ENCODE measurements at places on chromosomes 4 and X.

GRCh38 chr4:109389369-109390114 lies 44.1 kb upstream of the SEC24B start:
- DNase-seq = no peak

GRCh38 chr4:152780267-152780778 lies 569 bp downstream of the ARFIP1 start:
- peak; percentile 29 for DNase-seq

DNA sequence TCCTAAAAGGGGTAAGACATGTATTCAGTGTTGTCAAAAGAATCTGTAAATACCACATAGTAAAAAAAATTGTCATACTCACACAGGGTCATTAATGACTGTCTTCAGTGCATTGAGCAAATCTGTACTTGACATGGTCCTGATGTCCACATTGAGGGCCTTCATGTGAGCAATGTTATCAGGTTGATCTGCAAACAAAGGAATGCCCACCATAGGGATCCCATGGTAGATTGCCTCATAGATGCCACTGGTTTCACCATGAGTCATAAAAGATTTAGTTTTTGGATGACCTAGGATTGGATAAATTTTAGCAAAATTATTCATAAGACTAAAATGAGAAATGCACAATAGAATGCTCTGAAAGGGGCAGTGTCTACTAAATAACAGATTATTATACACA lies 38.1 kb upstream of the UGT2B15 start:
- no peak for DNase-seq

- no peak for DNase-seq
Observed at GRCh38 chrX:20906571-20906970, 467.6 kb upstream of the CNKSR2 start.

GRCh38 chrX:46754586-46755061 lies 4.3 kb downstream of the SLC9A7 start:
- no peak for DNase-seq

GRCh38 chr4:37476256-37476655 lies 209.9 kb downstream of the RELL1 start:
- DNase-seq = no peak

- DNase-seq = no peak
Observed at GRCh38 chrX:15215366-15215765, 54.5 kb downstream of the ASB9 start.

- peak; percentile 38 for DNase-seq
Observed at GRCh38 chrX:111634823-111635729, 45.9 kb upstream of the ALG13 start.

DNA sequence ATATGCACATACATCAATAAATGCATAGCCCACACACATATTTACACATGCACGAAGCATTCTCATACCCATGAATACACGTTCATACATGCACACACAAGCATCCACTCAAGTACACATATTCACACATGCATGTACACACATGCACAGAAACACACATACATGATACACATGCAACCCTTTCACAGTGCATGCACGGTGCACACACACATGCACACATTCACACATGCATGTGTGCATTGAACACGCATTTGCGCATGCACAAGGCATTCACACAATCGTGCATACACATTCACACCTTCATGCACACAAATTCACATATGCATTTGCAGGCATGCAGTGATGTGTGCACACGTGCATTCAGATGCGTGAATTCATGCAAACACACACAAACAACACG lies 324.5 kb downstream of the DHRSX start:
- no peak for DNase-seq

DNA sequence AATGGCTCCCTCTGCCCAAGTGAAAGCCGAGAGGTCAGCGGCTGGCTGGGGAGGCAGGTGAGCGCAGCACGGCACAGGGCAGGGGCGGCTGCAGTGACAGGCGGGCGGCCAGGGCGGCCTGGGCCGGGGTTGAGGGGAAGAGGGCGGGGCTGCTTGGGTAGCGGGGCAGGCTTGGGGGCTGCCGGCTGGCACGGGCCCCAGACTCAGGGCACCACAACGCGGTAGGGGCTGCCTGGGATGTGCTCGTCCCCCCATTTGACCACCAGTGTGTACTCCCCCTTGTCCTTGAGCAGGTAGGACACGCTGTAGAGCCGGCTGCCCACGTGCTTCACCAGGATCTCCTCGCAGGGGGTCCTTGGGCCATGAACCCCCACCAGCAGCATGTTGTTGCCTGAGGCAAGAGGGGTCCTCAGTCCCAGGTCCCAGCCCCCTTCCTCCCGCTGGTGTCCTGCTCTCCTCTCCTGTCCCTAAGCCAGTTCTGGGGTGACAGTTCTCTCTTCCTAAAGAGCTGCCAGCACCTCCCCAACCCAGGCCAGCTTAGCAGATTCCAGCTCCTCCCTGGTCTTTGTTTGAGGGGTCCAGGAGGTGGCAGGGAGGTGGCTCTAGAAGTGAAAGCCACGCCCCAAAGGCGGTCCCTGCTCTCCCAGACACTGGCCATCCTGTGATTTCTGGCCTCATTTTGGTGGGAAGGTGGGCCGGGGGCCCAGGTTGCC lies 25.6 kb downstream of the FLNA start:
- DNase-seq = no peak

GRCh38 chrX:79170476-79171035 lies 26.1 kb downstream of the GPR174 start:
- no peak for DNase-seq

DNA sequence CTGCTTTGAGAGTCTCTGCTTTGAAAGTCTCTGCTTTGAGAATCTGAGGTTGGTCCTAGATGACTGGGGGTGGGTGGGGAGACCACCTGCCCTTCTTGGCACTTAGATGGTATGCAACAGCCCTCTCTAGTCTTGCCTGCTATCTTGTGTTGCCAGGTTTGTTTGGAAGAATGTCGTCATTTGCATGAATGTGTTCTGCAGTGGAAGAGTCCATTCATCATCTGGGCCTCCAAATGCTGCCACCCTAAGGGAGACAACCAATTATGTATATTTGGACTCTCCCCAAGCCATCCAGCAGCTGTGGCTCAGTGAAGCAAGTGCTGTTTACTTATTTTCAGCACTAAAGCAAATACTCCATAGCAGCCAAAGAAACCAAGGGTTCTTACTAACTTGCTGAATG lies 44.6 kb upstream of the TRPC5OS start:
- DNase-seq = no peak

- no peak for DNase-seq
Observed at GRCh38 chrX:3621414-3621813, 92.0 kb downstream of the PRKX start.

GRCh38 chr4:121428721-121429120 lies 47.9 kb upstream of the QRFPR start:
- peak; percentile 18 for DNase-seq

- DNase-seq = no peak
Observed at GRCh38 chr4:1901127-1901526, 29.9 kb downstream of the NSD2 start.

DNA sequence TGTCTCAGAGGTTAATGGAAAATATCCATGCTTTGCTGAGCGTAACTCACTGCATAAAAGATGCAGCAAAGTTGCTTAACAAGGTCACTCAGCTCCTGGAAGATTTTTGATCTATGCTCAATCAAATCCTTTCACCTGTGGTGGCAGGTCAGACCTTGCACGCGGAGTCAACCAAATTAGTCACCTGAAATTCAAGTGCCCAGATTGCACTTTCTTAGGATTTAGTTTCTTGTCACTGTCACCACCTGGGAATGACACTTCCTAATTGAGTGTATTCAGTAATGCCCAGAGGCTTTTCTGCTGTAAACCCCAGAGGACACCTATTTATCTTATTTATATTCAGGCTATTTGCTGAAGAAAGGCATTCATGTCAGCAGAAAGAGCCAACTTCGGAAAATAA lies 215.8 kb upstream of the SMIM31 start:
- DNase-seq = no peak

- no peak for DNase-seq
Observed at GRCh38 chr4:154399259-154399974, 92.2 kb downstream of the DCHS2 start.

DNA sequence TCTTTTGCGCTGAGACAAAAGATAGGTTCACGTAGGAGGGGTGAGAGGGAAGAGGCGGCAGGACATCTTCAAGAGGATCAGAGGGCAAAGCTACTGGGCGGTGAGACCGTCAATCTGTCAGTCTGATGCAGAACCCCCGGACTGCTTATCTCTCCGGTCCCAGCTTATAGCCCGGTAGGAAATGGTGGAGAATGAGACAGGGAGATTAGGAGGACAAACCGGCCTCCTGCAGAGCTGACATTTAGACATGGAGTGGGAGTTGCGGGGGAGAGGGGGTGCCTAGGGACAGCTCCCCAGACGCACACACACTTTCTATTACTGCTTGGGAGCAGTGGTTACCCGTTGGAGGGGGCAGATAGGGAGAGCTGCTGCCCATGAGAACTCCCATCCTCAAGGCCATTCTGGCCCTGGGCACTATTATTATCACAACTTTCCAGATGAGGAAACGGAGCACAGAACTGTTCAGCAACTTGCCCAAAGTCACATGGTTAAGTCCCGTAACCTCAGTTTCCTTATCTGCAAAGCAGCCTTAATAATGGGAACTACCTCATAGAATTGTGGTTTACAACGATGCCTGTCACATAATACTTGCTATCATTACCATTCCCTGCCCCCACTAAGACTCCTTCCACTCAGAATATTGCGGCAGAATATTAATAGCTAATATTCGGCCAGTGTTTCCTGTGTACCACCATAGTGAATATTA lies 1.1 kb upstream of the HDAC6 start:
- no peak for DNase-seq

DNA sequence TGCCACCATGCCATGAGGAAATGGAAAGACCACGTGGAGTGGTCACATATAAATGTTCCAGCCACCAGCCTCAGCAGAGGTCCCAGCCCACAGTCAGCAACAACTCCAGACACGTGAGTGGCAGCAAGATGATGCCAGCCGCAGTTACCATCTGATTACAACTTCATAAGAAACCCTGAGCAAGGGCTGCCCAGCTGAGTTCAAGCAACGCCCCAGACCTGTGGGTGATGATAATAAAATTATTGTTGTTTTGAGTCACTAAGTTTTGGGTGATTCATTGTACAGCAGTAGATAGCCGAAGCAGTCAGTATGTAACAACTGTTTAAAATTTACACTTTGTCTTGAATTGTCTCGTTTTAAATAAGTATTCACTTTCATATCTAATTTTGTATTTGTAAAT lies 5.8 kb upstream of the CCNG2 start:
- DNase-seq = no peak

GRCh38 chrX:75181721-75182120 lies 25.6 kb upstream of the ABCB7 start:
- DNase-seq = peak; percentile 5

GRCh38 chr4:174517502-174518445 lies 4.5 kb downstream of the HPGD start:
- no peak for DNase-seq

- DNase-seq = no peak
Observed at GRCh38 chr4:37623125-37623524, 63.1 kb downstream of the RELL1 start.

- DNase-seq = no peak
Observed at GRCh38 chr4:81260443-81261101, 45.5 kb upstream of the PRKG2 start.

GRCh38 chr4:26685250-26685649 lies 101.4 kb downstream of the TBC1D19 start:
- no peak for DNase-seq

- no peak for DNase-seq
Observed at GRCh38 chr4:128859887-128860677, 50.6 kb downstream of the JADE1 start.

GRCh38 chrX:124414281-124414680 lies 67.9 kb downstream of the SH2D1A start:
- no peak for DNase-seq

DNA sequence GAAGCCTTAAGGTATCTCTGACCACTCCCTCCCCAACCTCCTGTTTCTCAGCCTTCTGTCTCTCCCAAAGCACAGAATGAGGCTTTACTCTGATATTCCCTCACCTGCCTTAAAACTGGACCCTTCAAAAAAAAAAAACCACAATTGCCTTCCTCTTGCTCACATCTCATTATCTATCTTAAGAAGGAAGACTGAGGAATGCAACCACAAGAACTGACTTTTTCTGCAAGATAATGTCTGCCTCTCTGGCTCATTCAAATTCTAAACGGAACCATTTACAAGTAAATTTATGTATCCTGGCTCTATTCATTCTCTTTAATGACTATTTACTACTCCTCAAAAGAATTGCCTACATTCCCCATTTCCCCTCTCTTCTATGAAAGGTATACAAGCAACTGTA lies 545.5 kb upstream of the HTR2C start:
- DNase-seq = no peak

GRCh38 chr4:8252301-8253173 lies 17.0 kb upstream of the HTRA3 start:
- no peak for DNase-seq

DNA sequence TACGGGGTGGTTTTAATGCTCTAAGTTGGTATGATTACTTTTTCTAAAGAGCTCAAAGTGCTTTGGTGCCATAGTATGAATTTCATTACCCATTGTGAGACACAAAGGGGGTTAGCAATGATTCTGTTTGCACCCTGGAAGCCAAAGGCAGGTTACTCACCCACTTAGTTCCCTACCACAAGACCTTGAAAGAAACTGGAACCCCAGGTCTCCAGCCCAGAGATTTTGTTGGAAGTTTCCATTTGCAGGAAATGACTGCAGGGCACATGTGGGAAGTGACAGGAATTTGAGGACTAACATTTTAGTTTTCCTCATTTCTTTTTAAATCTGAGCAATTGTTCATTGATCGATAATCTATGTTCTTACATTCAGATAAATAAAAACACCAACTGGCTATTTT lies 1.8 kb upstream of the HS3ST1 start:
- DNase-seq = no peak

DNA sequence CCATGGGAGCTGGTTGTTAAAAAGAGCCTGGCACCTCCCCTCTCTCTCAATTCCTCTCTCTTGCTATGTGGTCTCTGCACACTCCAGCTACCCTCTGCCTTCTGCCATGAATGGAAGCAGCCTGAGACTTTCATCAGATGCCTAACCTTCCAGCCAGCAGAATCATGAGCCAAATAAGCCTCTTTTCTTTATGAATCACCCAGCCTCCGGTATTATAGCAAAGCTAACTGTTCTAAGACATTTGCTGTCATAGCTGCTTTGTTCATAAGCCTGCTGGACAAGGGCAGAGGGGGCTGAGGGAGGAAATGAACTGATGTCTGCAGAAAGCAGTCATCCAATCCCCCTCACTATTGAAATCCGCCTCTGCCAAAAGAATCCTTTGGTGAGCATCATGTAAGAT lies 196.7 kb downstream of the ZNF330 start:
- DNase-seq = no peak

DNA sequence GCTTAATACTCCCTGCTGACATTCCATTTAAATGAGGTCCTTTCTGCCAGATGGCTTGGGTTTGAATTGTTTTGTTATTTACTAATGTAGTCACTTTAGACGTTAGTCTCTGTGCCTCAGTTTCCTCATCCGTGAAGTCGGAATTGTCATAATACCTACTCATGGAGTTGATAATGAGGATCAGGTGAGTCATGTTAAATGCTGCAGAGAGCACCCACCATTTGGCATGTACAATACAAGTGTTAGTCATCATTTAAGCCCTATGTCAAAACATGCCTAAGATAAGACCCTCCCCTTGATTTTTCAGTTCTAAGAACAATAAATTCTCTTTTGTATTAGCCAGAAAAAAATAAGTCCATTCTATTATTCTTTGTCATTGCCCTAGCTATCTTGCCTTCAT lies 534.8 kb upstream of the HTR2C start:
- no peak for DNase-seq

- DNase-seq = no peak
Observed at GRCh38 chrX:23372220-23372902, 37.7 kb downstream of the PTCHD1 start.

- no peak for DNase-seq
Observed at GRCh38 chr4:107187091-107187490, 151.0 kb upstream of the DKK2 start.

Data from foreskin melanocyte (primary cell).